Activated T-helper 2 cell treated with anti-CD3 and anti-CD28 coated beads, Interferon-gamma antibody, Interleukin-2, Interleukin-4, amounts not matched to agents 10 μg/mL and 5 μg/mL and 100 μg/mL, durations not matched to agents 14 hours and 24 hours and 36 hours (primary cell): ENCODE measurements at places on chromosomes 2 and 18. TPM values are rescaled to one million over a fixed set of nuclear protein-coding genes. Genes with fewer than 3 reads are reported as not detected.

- H3K36me3 ChIP-seq = no peaks in the 10 kb centered on the region
- H3K27me3 ChIP-seq = peaks cover 8% of the 10 kb centered on the region
- no peak overlapping the region for H3K4me3 ChIP-seq
- H3K4me1 ChIP-seq = no peaks in the 10 kb centered on the region
Observed at GRCh38 chr2:15738225-15738546, 146.5 kb downstream of the DDX1 start.

GRCh38 chr2:217215877-217216276, 356.0 kb upstream of the TNP1 start:
- peaks cover 30% of the 10 kb centered on the region for H3K4me1 ChIP-seq
- H3K4me3 ChIP-seq = no peak overlapping the region
- no peaks in the 10 kb centered on the region for H3K36me3 ChIP-seq

GRCh38 chr2:25375371-25375988, 33.8 kb upstream of the DNMT3A start:
- no peak for DNase-seq
- no peaks in the 10 kb centered on the region for H3K27me3 ChIP-seq
- H3K27ac ChIP-seq = no peak overlapping the region

GRCh38 chr2:201887773-201888425, 81.6 kb downstream of the CDK15 start:
- no peak overlapping the region for H3K27ac ChIP-seq
- H3K4me3 ChIP-seq = no peak overlapping the region
- no peaks in the 10 kb centered on the region for H3K36me3 ChIP-seq
- H3K27me3 ChIP-seq = peaks cover 40% of the 10 kb centered on the region
- H3K4me1 ChIP-seq = no peaks in the 10 kb centered on the region

DNA sequence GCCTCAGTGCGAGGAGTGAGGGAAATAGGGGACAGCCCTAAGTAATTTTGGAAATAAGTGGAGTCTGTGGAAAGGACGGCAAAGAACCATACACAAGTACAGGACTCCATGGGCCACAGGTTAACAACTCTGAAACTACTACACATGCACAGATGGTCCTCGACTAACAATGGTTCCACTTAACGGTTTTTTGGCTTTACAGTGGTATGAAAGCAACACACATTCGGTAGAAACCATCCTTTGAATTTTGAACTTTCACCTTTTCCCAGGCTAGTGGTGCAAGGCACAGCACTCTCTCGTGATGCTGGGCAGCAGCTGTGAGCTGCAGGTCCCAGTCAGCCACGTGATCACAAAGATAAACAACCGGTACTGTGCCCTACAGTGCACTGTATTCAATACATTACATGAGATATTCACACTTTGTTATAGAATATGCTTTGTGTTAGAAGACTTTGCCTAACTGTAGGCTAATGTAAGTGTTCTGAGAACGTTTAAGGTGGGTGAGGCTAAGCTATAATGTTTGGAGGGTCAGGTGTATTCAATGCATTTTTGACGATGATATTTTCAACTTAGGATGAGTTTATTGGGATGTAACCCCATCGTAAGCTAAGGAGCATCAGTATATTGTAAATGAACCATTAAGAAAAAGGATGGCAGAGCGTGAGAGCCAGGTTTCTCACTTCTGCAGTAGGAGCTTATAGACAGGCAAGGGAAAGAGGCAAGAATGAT, 44.6 kb downstream of the TBC1D8 start:
- no peaks in the 10 kb centered on the region for H3K4me1 ChIP-seq
- peaks cover 1% of the 10 kb centered on the region for H3K27me3 ChIP-seq
- H3K4me3 ChIP-seq = no peak overlapping the region
- H3K36me3 ChIP-seq = no peaks in the 10 kb centered on the region
- H3K27ac ChIP-seq = no peak overlapping the region

ABCG8 gene
- 0.23 TPM in 2 replicates for total RNA-seq
